Fibroblast of villous mesenchyme (primary cell): ENCODE measurements at places on chromosomes 1 and 21.

DNA sequence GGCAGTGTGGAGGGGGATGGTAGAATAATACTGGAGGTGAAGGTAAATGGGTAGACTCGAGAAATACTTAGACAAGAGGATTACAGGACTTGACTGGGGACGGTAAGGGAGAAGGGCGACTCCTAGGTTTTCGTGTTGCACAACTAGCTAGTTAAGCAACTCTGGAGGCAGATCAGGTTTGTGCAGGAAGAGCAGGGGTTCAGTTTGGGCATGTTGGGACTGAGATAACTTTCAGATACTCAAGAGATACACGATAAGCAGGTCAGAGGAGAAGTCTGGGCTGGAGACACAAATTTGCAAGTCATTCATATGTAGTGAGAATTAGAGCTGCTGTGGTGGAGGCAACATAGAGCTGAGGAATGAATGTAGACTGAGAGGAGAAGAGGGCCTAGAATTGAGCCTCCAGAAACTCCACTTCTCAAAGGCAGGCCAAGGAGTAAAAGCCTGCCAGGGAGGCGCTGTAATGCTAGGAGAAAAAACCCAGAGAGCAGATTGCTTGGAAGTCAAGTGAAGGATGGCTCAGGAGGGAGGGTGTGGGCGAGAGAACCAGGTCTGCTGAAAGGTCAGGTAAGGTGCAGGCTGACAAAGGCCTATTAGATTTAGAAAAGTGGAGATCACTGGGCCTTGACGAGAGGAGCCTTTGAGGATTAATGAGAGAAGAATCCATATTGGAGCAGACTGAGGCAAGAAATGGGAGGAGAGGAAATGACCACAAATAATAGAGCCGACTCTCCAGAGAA, 20.8 kb downstream of the MAB21L3 start:
- no peak for DNase-seq

DNA sequence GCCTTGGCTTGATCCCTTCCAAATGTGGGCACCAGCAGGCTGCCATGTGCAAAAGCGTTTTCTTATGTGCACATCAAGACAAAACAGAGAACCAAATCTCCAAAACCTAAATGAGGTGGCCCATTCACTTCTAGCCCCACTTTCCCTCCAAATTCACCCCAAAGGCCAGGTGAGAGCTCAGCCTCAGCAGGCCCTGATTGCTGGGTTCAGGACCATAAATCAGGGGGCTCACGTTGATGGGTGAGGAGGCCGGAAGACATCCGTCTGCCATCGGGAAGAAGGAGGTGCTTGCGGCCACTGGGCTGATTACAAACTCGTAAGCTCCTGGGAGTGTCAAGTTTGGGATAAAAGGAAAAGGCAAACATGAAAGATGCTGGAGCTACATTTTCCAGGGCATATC, 86.7 kb upstream of the CLDN14 start:
- DNase-seq, result no peak

- DNase-seq, result no peak
Measured at GRCh38 chr21:42202321-42202720, 16.6 kb upstream of the ABCG1 start.

DNA sequence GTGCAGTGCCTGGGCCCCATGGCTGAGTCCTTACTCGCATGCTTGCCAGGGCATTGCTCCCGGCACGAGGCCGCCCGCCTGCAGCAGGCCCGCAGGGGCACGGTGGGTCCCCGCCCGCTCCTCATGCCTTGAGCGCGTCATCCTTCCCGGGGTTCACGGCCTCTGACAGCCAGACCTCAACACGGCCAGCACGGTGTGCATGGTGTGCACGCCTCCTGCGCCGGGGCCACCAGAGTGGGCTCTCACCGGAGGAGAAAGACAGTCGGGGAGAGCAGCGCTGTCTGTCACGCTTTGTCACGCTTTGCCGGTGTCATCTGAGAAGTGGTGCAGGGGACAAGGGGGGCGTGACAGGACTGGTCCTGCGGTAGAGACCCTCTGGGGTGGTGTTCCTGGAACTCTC, 11.9 kb upstream of the COL18A1 start:
- DNase-seq, result no peak

- DNase-seq, result no peak
Measured at GRCh38 chr1:53738205-53739108, 507 bp downstream of the GLIS1 start.

- no peak for DNase-seq
Measured at GRCh38 chr1:156489166-156489934, 11.2 kb downstream of the MEF2D start.

GRCh38 chr1:49111931-49112330, 335.2 kb upstream of the BEND5 start:
- DNase-seq, result no peak

GRCh38 chr1:226279498-226279897, 29.5 kb downstream of the LIN9 start:
- no peak for DNase-seq

GRCh38 chr1:173084292-173084691, 33.6 kb upstream of the TNFSF18 start:
- no peak for DNase-seq

GRCh38 chr1:75131565-75132241, 2.5 kb upstream of the LHX8 start:
- DNase-seq, result no peak

GRCh38 chr1:21337454-21337927, 47.2 kb upstream of the ECE1 start:
- DNase-seq, result no peak
